ENCODE measurements at places on chromosomes 2 and 18.

DNA sequence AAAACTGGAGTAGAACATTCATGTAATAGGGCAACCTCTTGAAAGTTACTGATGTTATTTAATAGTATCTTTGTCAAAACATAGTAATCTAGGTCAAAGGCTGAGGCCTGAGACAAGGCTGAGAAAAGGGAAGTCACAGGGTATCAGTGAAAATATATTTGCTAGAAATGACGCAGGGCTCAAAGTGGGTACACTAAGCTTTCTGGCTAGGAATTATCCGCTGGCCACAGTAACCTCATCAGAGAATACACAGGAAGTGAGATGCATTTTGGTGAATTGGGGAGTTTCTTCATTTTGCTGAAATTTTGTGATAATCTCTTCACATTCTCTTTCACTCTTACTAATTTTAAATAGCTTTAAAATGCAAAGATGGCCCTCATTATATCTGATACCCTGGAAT is 206.8 kb downstream of the OTX1 start:
- DNase-seq: no peak

GRCh38 chr2:218711550-218711929 is 905 bp downstream of the TTLL4 start:
- no peak for DNase-seq

DNA sequence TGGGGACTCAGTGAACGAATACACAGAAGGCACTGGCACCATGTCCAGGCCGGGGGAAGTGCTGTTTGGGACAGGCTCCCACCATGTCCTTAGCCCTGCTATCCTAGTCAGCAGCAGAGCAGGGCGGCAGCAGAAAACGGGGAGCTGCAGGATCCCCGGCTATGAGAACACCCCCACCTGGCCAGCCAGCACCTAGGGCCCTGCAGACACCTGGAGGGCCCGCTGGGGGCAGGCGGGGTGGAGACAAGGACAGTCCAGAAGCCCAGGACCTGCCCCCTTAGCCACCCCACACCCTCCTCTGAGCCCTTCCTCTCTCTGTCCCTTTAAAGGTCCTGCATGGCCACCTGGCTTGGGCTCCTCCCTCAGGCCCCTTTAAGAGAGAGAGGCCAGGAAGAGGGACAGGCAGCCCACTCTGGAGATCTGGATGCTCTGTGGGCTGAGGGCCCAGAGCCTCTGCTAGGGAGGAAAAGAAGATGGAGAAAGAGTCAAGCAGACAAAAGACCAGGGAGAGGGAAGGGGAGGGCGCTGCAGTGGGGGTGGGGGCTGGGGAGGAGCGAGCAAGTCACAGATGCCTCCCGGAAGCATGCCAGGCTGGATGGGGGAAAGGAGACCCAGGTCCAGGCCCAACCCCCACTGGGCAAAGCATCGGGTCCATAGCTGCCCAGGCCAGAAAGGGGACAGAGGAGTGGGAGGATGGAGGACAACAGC is 48.6 kb downstream of the BIN1 start:
- no peak for DNase-seq

GRCh38 chr2:30960213-30960612 is 153.0 kb upstream of the CAPN13 start:
- no peak for DNase-seq

GRCh38 chr2:120770176-120770575 is 34.5 kb downstream of the GLI2 start:
- no peak for DNase-seq

GRCh38 chr18:6857300-6857699 is 127.8 kb downstream of the ARHGAP28 start:
- no peak for DNase-seq

DNA sequence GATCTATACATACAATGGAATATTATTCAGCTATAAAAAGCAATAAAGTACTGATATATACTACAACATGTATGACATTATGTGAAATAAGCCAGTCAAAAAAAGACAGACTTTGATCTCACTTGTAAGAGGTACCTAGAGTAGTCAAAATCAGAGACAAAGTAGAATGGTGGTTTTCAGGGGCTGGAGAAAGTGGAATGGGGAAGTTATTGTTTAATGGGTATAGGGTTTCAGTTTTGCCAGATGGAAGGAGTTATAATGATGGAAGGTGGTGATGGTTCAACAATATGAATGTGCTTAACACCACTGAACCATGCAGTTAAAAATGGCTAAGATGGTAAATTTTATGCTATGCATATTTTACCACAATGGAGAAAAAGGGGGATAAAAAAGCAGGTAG is 6.3 kb downstream of the COBLL1 start:
- no peak for DNase-seq

DNA sequence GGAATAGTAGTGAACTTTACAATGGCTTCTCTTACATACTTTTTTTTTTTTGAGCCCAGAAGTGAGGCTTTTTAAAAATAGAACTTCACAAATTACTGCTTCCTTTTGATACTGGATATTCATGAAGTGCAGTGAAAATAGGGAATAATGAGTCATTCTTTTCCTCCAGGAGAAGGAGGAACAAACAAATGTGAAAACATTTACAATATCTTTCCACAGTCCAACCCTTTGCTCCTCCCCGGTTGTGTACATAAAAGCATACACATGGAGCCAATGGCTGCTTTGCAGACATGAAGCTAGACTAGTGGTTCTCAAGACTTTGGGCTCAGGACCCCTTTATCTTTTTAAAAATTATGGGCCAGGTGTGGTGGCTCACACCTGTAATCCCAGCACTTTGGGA is 266.9 kb downstream of the GBX2 start:
- DNase-seq: no peak

GRCh38 chr2:155633887-155634570 is 698.5 kb downstream of the NR4A2 start:
- no peak for DNase-seq

DNA sequence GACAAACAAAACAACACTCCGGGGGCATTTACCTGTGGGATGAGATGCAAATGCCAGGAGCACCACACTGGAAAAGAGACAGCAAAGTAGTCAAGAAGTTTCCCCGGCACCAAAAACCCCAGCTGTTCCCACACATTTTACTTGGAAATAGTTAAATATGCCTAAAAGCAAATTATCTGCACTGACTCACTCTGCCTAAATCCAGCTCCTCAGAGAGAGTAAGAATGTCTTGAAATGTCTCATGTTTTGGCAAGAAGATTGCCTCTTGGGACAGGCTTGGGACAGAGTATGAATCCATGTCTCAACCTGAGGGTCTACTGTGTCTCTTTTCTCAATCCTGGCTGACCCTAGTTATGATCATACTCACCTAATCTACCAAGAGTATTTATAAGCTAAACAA is 87.5 kb upstream of the RIOK3 start:
- DNase-seq: no peak

- no peak for DNase-seq
These were observed 24.2 kb upstream of the FHOD3 start for GRCh38 chr18:36273347-36273746.

GRCh38 chr2:185372188-185372587 is 366.4 kb upstream of the FSIP2 start:
- DNase-seq: no peak

DNA sequence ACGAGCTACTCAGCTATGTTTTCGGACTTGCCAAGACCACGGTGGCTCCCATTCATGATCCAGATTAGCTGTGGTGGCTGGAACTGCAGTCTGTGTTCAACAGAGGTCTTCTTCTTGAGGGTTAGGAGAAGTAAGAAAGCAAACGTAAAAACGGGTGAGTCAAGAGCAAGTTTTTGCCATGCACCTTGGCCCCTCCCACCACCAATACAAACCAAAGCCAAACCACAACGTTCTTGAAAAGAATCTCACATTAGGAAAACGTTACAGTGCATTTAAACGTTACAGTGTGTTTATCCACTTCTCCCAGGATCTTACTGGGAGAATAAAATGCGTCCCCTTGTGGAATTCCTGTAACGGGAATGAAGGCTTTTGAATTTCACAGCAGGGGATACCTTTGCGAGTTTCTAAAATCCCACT is 725 bp downstream of the FBXO48 start:
- DNase-seq: no peak

DNA sequence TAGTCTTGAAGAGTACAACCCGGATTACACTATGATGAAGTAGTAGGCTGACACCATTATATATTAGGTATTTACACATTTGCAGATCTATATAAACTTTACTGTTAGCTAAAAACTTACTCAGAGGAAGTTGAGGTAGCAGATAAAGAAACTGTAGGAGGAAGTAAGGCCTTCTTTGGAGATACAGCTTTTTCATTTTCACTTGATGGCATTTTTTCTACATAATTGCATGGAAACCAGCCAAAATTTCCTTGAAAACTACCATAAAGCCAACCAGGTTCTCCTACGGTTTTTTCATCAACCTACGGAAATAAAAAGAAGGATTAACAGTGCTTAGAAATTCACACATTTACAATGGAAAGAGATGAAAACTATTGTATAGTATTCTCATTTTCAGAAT is 86.6 kb downstream of the FAM228A start:
- no peak for DNase-seq

DNA sequence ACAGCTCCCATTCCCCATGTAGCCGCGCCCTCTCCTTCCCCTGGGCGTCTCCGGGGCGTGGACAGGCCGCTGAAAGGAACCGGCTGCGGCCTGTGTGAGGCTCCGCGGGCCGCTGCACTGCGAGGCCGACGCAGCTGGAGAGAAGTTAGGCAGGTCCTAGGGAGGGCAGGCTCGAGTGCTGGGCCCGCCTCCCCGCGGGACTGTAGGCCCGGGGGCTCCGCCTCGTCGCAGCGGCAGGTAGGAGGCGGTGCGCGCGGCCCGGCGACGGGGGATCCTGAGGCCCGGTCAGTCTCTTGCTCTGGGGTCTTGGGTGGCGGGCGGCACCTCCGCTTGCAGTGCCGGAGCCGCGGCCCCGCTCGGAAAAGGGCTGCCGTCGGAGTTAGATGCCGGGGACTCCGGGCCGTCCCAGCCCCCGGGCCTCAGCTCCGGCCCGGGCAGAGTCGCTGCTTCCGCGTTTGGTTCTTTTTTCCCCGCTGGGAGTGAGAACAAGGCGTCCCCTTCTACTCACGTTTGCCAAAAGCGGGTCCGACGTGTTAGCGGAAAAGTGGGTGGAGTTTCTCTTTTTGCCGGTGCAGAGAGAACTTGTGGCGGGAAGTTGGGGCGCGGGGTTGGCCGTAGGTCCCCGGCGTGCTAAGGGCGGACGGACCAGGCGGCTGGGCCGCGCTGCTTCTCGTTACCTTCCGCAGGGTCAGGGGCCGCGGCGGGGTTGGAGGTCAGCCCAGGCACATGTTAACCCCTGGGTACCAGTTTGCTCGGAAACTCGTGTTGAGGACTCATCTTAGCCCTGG is at the start of gene VRK2:
VRK2 (plus strand) TSS at position 222 of the 788 bp plus-strand sequence. CDS start 2,026 bp downstream, outside the sequence.
- peak; percentile 70 for DNase-seq

DNA sequence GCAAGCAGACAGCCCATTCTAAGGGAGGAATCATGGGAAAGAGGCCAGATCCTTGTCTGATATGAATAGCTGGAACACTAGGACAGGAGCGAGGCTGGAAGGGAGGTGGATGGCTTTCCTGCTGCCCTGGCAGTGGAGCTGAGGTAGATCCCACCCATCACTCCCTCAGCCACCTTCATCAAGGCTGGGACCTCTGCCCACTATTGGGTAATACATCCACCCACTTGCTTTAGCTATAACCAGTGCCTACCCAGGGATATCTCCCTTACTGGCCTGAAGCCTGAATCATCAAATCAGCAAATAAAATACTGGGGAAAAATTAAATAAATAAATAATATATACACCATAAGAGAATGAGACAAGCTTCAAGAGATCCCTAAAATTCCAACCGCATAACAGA is 183.2 kb upstream of the KYNU start:
- DNase-seq: no peak

- DNase-seq: no peak
These were observed 186.4 kb upstream of the SLC39A10 start for GRCh38 chr2:195470622-195471021.

DNA sequence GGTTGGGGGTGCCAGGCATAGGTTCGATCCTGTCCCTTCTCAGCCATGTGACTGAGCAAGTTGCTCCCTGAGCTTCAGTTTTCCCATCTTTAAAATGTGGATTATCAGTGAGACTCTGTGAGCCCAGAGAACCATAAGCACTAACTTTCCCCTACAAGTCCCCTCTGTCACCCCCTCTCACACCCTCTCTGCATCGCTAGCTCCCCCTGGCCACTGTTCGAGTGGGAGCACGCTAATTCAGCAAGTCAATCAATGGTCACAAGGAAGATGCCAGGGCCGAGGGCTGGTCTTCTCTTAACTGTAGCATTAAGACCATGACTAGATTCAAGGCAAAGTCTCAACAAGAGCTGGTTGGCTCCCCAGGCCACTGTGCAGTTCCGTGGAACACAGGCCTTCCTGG is 66.2 kb downstream of the BCL2L11 start:
- DNase-seq: no peak

GRCh38 chr2:95009412-95009811 is 16.1 kb upstream of the MAL start:
- no peak for DNase-seq

- DNase-seq: no peak
These were observed 80.3 kb downstream of the DYNAP start for GRCh38 chr18:54671291-54671881.

DNA sequence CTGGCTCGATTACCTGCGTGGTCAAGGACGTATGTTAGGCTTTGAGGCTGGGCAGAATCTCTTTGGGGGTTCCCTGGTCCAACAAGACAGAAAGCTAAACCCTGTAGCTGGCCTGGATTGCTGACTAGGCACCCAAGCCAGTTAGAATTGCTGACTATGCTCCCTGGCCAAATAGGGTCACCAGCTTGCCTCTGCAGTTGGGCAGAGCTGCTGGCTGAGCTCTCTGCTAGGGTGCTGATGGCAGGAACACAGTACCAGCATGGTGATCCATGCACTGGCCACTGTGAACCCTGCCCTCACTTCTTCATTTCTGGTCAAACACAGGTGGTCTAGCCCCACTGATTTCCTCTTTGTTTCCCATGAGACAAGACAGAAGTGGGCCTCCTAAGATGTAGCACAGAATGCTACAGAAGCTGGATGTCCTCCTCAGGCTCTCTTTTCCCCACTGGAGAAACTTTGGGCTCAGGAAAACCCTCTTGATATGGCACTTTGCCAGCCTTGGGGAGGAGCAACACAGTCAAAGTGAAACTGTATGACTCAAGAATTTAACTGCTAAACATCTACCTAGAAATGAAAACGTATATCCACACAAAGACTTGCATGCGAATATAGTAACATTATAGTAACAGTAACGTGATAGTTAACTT is 20.8 kb downstream of the SP140L start:
- no peak for DNase-seq

GRCh38 chr2:65025453-65026123 is 30.6 kb upstream of the CEP68 start:
- no peak for DNase-seq

GRCh38 chr18:59265246-59265973 is 7.8 kb downstream of the RAX start:
- no peak for DNase-seq

GRCh38 chr2:56008661-56009431 is 85.3 kb upstream of the EFEMP1 start:
- DNase-seq: no peak

- no peak for DNase-seq
These were observed 1095.7 kb downstream of the TSN start for GRCh38 chr2:122851161-122851560.

- DNase-seq: no peak
These were observed 136.3 kb downstream of the ZNF516 start for GRCh38 chr18:76358774-76359173.
